IMR-90 (cell line): ENCODE measurements at places on chromosomes 2 and 18.

DNA sequence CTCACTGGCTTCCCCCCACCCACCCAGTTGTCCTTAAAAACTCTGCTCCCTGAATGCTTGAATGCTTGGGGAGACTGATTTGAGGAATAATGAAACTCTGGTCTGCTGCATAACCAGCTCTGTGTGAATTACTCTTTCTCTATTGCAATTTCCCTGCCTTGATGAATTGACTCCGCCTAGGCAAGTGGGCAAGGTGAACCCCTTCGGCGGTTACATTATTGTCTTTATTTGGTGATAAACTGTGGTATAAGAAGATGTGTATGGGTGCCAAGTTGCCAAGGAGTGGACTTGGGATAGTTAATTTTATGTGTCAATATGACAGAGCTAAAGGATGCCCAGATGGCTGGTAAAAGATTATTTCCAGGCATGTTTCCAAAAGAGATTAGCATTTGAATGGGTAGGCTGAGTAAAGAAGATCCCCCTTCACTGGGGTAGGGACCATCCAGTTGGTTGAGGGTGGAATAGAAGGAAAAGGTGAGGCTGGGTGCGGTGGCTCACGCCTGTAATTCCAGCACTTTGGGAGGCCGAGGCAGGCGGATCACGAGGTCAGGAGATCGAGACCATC, 98.5 kb upstream of the HAAO start:
- DNase-seq, result no peak

DNA sequence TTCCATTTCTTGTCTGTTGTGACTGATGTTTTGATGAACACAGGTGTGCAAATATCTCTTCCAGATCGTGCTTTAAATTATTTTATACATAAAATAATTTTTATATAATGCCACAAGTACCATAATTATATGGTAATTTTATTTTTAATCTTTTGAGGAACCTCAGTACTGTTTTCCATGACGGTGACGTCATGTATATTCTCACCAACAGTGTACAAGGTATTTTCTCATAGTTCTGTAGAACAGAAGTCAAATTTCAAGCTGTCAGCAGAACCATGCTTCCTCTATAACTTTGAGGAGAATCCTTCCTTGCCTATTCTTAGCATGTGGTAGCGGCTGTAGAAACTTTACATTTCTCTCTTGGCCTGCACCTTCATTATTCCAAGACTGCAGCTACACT, 349.4 kb upstream of the GYPC start:
- no peak for DNase-seq

GRCh38 chr2:203690441-203691047, 15.9 kb upstream of the CD28 start:
- peak; percentile 38 for DNase-seq

DNA sequence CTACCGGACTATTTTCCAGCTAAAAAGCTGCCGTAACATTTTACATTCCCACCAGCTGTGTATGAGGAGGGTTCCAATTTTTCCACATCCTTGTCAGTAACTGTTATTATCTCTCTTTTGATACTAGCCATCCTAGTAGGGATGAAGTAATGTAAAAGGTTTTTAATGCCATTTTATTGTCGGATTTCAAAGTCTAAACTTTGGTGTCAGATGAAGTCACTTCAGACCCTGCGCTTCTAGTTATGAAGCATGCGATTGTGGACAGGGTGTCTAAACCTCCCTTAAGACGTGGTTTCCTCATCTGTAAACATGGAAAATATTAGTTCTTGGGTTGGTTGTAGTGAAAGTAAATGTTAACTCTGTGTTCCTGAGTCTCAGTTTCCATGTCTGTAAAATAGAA, 4.7 kb downstream of the DGKD start:
- no peak for DNase-seq

DNA sequence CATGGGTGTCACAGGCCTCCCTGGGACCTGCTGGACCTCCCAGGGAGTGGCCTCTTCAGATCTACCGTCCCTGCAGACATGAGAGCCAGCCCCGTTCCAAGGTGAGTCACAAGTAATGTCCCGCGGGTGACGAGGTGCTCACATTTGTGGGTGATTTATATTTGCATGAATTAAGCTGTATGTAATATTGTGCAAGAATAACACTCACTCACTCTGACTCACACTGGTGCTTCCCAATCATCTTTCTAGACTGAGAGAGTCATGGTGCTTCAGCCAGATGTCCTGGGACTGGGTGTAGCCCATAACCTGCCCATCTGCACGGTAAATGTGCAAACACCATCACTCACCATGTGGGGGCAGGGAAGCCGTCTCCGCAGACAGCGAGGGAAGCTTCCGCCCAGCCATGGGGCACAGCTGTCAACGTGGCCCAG, 347.5 kb upstream of the SALL3 start:
- DNase-seq, result peak; percentile 0

- peak; percentile 89 for DNase-seq
Measured at GRCh38 chr2:38572167-38572566, 30.6 kb downstream of the HNRNPLL start.
